A549 treated with dexamethasone at 1 μM for 4 hours (cell line): ENCODE measurements at places on chromosomes 4 and X. TPM values are rescaled to one million over a fixed set of nuclear protein-coding genes. Genes with fewer than 3 reads are reported as not detected.

The TRIM61 gene
- not detected in 5 replicates for total RNA-seq

The LDB2 gene
- total RNA-seq, result not detected in 5 replicates

The MSMO1 gene
- 17.1 to 24.1 TPM (median 20.8 TPM) in 5 replicates for total RNA-seq

The CCDC160 gene
- 0.07 TPM in 2 of 5 replicates, not detected in the others for total RNA-seq
